Stimulated activated CD8-positive, alpha-beta memory T cell treated with anti-CD3 and anti-CD28 coated beads, Interleukin-15, amount 100 ng/mL, for 48 hours (primary cell): ENCODE measurements at places on chromosomes 4 and X.

- no peak for DNase-seq
These were observed 147.2 kb upstream of the BCOR start for GRCh38 chrX:40244980-40245379.

DNA sequence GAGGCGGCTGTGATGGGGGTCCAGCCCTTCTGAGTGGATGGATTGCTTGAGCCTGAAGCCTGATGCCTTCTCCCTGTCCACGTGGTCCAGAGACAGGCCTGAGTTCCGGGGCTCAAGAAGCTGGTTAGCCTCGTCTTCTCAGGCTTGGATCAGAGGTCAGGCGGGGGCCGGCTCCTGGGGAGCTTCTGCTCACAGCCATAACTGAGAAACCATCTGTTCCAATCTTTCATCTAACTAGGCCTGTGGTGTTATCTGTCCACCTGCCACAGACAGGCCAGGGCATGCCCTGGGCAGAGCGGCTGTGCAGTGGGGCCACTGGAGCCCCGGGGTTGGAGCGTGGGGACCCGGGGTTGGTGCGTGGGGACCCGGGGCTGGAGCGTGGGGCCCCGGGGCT lies 63.1 kb downstream of the SORCS2 start:
- no peak for DNase-seq

DNA sequence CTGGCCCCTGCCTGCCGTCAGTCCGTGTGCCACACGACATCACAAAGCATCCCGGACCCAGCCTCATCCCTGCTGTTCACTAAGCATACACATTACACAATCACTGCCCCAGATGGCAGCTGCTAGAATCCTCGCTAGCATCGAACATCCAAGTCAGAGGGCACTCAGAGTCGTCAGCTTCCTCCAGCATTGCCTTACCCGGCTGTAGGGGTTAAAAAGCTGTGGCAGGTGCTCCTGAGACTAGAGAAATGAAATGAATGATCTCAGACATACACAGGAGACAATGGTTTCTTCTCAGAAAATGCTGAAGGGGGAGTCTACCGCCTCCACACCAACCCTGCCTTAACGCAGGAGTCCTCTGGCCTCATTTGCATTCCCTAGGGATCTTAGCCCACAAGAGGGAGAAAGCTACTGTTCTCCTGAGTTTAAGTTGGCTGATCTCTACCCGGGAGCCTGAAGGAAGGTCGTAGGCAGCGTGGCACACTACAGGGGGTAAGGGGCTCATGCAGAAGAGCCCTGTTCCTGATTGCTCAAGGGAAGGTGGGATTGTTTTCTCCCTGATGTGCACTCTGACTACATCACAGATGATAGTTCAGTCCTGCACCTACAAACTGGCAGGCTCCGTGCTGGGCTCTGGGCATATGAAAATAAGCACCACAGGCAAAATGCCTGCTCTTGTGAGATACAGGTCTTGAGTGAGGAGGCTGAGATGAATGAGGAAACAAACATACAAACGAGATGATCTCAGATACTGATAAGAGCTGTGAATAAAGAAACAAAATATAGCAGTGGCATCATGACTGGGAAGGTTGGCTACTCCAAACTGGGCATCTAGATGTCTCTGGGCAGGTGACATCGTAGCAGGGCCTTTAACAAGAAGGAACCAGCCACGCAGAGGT lies 2.6 kb upstream of the KIAA0232 start:
- no peak for DNase-seq

- no peak for DNase-seq
These were observed 71.3 kb downstream of the NFKB1 start for GRCh38 chr4:102572452-102572851.

DNA sequence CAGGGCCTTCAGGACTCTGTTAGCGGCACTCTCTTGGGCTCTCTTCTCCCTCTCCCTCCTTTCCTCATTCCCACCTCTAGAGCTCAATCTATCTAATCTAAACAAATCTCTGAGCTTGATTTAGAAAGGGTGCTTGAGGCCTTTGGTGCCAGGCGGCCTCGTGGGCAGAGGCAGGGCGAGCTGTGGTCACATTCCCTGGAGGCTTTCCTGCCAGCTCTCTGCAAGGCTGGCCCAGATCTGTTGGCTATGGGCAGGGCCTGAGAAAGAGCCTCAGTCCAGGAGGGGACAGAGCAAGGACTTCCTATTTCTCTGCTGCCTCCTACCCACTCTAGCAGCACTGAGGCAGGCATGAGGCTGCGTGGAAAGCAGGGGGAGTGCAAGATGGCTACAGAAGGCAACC lies 38.6 kb downstream of the PJA1 start:
- DNase-seq = no peak

GRCh38 chr4:139808381-139808807 lies 142.8 kb downstream of the MGST2 start:
- no peak for DNase-seq

- no peak for DNase-seq
These were observed 55.3 kb downstream of the PALLD start for GRCh38 chr4:168551945-168552695.

- DNase-seq = no peak
These were observed 134.3 kb downstream of the TEX11 start for GRCh38 chrX:70774223-70774622.

GRCh38 chrX:64842492-64842891 lies 133.8 kb downstream of the ZC4H2 start:
- no peak for DNase-seq

DNA sequence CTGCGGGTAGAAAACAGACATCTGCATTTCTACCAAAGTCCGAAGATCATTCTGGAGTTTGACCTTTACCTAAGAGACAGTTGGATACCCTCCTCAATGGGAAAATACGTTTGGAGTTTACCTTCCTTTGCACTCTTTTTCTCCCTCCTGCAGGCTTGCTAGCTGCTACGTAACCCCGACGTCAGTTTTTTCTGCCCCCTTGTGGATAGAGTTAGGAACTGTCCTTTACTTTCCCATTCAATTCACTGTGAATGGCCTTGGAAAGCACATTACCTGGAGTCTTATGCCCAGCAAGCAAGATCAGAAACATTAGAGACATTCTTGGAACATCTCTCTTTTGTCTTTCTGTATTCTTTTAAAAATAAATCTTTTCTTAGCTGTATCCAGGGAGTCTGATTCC lies 250.7 kb downstream of the NAP1L3 start:
- DNase-seq = no peak

- no peak for DNase-seq
These were observed 101.5 kb upstream of the STX18 start for GRCh38 chr4:4643306-4643705.

GRCh38 chr4:133694416-133694815 lies 507.2 kb downstream of the PABPC4L start:
- DNase-seq = no peak

- DNase-seq = no peak
These were observed 4.3 kb upstream of the WDR13 start for GRCh38 chrX:48592971-48593370.

GRCh38 chrX:133880032-133880443 lies 105.4 kb downstream of the GPC3 start:
- DNase-seq = no peak

DNA sequence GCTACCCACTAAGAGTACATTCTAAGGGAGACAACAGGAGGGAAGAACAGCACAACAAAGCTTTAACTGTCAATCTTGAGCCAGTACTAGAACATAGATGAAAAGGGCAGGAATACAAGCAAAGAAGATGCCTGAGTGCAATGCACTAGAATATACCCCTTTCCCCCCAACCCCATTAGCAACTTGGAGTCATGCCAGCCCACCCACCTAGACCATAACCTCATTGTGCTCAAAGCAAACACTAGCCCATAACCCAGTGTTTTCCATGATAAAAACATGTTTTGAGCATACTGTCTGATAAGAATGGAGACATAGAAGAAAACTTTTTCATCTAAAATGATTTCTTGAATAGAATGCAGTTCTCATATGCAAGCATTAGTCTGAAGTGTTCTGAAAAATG lies 183.2 kb downstream of the RAP1GDS1 start:
- DNase-seq = no peak

DNA sequence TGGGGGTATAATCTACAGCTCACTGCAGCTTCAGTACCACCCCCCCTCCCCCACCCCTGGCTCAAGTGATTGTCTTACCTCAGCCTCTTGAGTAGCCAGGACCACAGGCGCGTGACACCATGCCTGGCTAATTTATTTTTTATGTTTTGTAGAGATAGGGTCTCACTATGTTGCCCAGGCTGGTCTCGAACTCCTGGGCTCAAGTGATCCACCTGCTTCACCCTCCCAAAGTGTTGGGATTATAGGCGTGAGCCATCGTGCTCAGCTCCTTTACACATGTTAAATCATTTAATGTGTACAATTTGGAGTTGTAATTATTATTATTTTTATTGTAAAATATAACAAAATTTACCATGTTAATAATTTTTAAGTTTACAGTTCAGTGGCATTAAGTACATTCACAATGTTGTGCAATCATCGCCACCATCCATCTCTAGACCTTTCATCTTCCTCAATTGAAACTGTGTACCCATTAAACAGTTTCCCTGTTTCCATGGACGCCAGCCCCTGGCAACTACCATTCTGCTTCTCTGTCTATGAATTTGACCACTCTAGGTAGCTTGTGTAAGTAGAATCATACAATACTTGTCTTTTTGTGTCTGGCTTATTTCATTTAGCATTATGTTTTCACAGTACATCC lies 6.1 kb downstream of the SLAIN2 start:
- no peak for DNase-seq

- DNase-seq = no peak
These were observed 13.8 kb downstream of the PGRMC1 start for GRCh38 chrX:119249891-119250290.

DNA sequence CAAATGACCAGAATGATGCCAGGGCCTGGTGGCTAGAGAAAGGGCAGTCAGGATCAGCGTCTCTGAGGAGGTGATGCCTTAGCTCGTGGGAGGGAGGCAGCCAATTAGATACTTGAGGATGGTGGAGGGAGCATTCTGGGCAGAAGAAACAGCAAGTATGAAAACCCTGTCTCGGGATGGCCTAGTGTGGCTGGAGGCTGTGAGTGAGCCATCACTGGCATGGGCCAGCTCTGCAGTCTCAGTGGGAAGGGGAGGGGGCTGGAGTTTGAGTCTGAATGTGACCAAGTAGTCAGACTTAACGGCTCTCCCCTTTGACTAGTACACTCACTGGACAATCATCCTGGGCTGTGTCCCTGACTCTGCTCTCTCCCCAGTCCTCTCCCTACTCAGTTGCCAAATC lies 7.1 kb downstream of the CNGA2 start:
- no peak for DNase-seq

DNA sequence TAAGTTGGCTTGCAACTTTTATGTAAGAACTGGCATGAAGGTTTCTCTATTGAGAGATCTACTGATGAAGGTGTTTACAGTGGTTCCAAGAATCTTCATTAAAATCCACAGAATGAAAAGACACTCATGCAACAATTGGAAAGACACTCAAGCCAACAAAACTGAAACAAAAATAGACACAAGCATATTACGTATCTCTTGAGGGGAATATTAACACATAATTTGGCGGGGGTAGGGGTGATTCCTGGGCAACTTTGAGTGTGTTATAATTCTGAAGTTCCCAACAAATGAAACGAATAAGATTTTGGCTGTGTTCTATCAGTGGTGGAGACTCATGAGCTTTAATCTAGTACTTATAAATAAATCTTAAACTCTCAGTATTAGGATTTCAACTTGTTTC lies 75.1 kb downstream of the SPATA18 start:
- no peak for DNase-seq

DNA sequence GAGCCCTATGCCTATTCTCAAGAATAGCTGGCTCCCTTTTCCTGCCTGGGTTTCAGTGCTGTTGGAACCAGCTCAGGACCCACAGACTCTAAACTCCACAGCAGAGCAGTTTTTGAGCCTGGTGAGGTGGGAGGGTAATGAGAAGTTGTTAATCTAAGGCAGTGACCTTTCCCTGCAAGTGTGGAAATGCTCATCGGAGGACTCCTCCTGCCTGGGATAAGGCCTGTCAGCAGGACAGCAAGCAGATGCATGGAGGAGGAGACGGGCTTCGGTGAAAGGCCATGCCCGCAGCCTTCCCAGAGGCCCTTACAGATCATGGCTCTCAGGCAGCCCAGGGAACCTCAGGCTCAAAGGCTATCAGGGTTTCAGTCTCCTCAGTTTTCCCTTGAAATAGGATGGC lies 70.0 kb upstream of the SHISA3 start:
- DNase-seq = no peak

DNA sequence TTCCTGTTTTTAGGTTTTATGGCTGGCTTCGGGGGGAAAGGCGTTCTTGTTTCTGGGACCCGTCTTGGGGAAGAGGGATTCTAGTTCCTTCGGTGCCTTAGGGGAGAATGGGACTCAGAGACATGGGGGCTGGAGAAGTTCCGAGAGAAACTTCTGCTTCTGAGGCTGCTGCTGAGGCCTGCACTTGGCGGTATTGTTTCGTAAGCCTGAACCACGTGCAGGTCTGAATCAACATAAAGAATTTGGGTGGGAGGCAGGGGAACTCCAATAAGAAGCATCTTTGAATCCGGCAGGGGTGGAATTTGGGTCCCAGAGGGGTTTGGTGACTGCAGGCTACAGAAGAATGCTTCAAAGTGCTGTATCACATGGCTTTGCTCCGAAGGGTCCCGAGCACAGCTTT lies 15.1 kb downstream of the XG start:
- no peak for DNase-seq

DNA sequence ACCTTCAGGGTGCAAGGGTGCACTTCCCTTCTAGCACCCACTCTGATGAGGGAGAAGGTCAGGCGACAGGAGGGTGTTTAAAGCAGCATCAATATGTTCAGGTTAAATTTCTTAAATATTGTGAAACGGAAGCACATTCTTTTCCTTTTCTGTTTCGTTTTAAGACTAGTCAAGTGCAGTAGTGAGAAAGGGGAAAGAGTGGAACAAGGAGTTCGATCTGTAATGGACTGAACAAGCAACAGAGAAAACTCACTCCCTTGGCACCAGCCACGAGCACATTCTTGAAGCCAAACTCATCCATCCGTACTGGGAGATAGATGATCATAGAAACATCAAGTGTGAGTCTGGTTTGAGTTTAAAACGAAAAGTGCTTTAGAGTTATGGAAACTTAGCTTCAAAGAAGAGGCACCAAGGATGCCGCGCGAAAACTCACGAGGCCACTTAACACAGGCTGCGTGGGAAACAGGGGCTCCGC lies 815 bp downstream of the FAM53A start:
- no peak for DNase-seq
